ENCODE measurements at places on chromosomes 12 and 14.

DNA sequence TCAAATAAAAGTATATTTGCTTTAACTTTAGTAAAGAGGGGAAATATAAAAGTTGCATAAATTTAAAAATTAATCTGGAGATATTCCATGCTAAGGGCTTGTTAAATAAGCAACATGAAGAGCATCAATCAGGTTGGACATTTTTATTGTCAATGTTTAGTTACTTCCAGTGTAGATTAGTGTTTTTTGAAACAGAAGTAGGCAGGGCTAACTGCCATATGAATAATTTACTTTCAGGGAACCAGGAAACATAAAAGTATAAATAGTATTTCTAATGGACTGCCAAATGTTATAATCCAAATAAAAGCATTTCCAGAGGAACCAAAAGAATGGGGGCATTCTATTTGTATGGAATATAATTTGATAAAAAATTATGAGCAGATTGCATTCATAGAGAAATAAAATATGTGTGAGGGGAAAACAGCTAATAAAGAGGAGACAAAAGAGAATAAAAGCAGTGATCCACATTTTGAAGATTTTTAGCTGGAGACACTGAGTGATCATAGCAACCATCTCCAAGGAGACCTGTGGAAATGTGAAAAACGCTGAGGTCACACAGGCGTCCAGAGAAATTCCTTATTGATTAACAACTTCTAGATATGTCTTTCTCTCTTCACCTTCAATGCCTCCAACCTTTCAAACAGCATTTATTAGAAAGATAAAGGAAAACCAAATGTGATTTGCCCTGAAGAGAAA lies 70.8 kb downstream of the SRGAP1 start:
- DNase-seq: no peak

DNA sequence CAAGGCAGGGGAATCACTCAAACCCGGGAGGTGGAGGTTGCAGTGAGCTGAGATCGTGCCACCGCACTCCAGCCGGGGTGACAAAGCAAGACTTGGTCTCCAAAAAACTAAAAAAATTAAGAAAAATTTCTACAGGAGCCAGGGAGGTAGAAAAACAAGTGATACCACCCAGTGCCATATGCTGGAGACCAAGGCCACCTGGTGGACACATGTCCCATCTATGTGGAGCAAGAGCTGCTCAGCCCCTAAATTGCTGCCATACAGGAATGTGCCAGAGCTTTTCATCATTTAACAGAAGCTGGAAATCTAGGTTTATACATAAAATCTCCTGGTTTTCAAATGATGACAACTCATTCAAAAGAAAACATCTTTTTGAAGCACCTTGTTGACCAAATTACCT lies 61.4 kb upstream of the ELK3 start:
- no peak for DNase-seq

- no peak for DNase-seq
These were observed 442.8 kb upstream of the FBXO33 start for GRCh38 chr14:39875028-39875427.

GRCh38 chr12:120006258-120006975 lies 17.4 kb downstream of the BICDL1 start:
- no peak for DNase-seq

- no peak for DNase-seq
These were observed 76.6 kb upstream of the OSBPL8 start for GRCh38 chr12:76636121-76636692.

- no peak for DNase-seq
These were observed 139.5 kb downstream of the CHST11 start for GRCh38 chr12:104596134-104596799.

DNA sequence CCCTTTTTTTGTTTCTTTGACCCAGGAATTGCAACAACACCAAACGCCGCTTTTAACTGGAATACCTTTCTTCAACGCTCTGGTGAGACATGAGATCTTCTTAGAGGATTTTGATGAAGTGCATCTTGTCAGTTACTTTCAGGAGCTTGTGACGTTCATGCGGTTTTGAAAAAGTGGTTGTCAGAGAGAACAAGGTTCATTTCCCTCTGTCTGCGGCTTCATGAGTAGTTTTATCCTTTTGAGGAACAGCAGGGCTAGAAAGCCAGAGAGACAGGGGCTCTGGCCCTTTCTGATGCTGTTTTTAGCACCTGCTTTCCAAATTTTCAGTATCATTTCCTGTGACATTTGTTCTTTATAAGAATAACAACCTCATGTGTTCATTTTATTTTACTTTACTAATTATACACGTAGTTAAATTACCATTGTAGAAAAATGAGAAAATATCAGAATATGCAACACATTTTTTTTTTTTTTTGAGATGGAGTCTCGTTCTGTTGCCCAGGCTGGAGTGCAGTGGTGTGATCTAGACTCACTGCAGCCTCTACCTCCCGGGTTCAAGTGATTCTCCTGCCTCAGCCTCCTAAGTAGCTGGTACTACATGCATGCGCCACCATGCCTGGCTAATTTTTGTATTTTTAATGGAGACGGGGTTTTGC lies 61.8 kb downstream of the GLT1D1 start:
- DNase-seq: no peak

GRCh38 chr12:690466-690865 lies 27.2 kb upstream of the NINJ2 start:
- no peak for DNase-seq

- no peak for DNase-seq
These were observed 10.0 kb upstream of the CALCOCO1 start for GRCh38 chr12:53737093-53737808.

- DNase-seq: peak; percentile 27
These were observed 6.9 kb upstream of the ADCY6 start for GRCh38 chr12:48795550-48796455.

GRCh38 chr12:3992945-3993344 lies 119.7 kb upstream of the PARP11 start:
- DNase-seq: no peak

Data from stimulated activated CD8-positive, alpha-beta memory T cell treated with anti-CD3 and anti-CD28 coated beads, Interleukin-7, amount 100 ng/mL, for 1 hour (primary cell).